ENCODE measurements at places on chromosomes 6 and 20.
A peak's percentile ranks its signal among the peaks of the same experiment; 100 is the strongest.

DNA sequence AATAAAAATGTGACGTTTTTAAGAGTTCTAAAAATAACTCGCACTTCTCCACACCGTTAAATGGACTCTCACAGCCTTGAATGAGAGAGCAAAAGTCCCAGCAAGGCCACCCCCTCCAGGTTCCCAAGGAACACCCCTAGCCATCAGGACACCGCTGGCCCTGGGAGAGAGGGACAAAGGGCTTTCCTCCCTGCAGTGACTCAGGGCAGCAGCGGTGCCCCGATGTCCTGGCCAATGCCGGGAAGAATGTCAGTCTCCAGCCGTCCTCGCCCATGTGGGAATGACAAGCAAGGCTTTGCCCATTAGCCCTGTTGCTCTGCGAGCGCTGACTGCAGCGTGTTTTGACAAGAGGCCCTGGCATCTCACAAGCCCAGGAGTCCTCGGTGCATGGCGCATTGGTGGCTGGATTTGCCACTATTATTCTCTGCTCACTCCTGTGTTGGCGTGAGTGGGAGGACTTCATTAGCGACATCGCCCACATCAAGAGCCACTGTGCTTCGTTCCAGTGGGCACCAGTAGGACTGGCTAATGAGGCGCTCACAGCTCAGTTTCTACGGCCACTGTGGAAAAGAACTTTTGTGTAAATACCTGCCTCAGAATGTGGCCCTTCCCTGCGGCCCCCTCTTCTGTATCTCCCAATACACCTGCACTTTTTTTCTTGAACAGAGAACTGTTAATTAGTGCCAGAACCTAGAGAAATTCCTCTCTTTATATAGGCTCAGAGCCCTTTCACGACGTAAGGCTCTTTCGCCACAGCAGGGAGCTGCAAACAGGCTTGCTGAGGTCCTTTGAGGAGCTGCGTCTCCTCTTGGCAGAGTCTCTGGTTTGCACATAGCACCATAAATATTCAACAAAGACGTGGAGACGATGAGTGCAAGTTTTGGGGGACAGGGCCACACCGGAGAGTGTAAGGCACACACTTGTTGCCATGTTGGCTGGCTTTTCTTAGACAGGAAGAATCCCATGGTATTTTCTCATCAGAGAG is 336.6 kb downstream of the TAF4 start:
- no peak for DNase-seq

- no peak for DNase-seq
Observed at GRCh38 chr20:60034231-60035110, 76.2 kb downstream of the CDH26 start.

DNA sequence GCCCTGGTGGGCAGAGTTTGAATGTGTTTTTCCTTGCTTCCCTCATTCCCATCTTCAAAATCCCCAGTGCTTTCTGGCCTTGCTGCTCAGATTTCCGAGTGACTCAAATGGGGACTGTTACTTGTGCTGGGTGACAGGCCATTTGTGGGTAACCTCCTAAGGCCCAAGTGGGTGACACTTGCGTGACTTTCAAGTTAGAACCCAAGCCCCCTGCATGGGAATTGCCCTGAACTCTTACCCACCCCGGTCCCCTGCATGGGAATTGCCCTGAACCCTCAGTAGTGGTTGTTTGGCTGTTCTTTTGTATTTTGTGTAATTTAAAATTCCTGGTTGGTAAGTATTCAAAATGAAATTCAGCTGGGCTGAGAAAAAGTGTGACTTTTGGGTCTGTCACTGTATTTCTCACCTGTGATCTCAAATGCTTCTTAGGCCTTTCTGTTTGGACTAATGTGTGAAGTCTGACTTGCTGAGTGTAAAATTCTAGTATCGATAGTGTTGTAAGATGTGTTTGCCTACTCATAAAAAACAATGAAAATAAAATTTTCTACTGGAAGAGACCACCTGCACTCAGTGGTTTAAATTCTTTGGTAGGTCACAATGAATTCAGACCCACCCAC is 12.4 kb upstream of the RBM38 start:
- DNase-seq: no peak

GRCh38 chr6:40545954-40546353 is 41.2 kb downstream of the LRFN2 start:
- DNase-seq: no peak

DNA sequence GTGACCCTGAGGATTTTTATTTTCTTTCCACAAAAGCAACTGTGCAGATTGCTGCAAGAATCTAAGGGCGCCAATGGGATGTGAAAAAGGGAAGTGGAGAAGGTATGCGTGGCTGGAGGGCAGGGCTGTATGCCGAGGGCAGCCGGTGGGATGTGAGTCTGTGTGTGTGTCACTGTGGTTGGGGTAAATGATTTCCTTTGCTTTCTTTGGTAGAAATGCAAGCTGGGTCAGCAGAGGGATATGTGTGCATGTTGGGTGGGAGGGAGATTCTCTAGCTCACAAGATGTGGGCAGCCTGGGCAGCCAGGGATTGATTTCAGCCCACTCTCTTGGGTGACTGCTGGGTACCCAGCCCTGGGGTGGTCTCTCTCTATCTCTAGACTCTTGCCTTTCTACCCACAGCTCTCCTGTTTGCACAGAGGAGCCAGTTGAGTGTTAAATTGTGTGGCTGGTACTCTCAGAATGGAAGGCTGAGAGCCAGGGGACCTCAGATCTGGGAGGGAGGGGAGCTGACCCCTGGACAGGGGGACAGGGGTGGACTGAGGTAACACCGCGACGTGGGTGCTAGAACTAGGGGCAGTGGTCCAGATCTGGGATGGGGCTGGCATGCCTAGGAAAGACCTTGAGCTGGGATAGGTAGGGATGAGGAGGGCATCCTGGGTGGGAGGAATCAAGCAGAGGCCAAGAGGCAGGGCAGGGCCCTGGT is 136.8 kb upstream of the RNF24 start:
- DNase-seq: peak; percentile 86

- no peak for DNase-seq
Observed at GRCh38 chr20:16713066-16713465, 16.8 kb upstream of the SNRPB2 start.

GRCh38 chr20:15911581-15911980 is 661.7 kb downstream of the KIF16B start:
- no peak for DNase-seq

DNA sequence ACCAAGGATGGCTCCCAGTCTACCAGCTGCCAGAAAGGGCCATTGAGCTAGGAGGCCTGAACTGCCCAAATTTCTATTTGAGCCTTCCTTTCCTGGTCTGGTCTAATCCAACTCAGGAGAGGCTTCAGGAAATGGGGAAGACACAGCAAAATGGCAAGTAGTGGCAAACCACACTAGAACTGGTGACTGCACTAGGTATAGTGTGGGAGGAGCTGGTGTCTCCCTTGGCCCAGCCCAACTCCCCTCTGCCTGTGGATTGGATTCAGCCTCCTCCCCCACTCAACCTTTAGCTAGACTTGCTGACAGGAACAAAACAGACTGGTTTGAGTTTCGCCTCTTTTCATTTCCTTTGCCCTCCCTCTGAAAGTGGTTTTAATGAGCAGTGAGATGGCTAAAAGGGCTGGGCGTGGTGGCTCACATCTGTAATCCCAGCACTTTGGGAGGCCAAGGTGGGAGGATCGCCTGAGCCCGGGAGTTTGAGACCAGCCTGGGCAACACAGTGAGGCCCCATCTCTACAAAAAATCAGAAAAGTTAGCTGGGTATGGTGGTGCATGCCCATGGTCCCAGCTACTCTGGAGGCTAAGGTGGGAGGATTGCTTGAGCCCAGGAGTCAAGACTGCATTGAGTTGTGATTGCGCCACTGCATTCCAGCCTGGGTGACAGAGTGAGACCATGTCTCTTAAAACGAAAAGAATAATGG is 17.5 kb downstream of the MRPS18A start:
- peak; percentile 19 for DNase-seq

DNA sequence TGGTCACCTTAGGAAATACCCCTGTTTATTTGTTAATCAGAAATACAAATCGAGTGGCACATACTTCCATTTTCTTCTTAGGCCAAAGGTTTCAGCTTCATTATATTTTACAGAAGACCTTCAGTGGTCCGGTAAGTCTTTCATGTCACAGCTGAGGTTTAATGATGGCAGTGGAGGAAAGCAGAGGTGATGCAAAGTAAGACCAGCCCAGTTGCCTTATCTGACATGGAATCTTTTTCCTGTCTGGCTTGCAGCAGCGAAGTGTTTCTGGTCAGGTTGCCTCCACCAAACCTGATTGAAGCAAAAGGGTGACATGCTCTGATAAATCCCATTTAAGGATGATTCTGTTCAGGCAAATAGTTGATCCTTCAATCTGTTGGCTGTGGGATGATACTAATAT is 100.0 kb downstream of the PRDM1 start:
- no peak for DNase-seq

- no peak for DNase-seq
Observed at GRCh38 chr6:131890091-131890490, 61.1 kb downstream of the CCN2 start.

DNA sequence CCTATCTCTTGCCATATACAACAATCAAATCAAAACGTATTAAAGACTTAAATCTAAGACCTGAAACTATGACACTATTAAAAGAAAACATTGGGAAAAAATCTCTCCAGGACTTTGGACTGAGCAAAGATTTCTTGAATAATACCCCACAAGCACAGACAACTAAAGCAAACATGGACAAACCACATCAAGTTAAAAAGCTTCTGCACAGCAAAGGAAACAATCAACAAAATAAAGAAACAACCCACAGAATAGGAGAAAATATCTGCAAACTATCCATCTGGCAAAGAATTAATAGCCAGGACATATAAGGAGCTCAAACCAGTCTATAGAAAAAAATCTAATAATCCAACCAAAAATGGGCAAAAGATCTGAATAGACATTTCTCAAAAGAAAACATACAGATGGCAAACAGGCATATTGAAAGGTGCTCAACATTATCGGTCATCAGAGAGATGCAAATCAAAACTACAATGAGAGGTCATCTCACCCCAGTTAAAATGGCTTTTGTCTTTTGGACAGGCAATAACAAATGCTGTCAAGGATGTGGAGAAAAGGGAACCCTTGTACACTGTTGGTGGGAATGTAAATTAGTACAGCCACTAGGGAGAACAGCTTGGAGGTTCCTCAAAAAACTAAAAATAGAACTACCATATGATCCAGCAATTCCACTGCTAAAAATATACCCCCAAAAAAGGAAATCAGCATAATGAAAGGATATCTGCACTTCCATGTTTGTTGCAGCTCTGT is 76.2 kb downstream of the SNX5 start:
- peak; percentile 50 for DNase-seq

- DNase-seq: no peak
Observed at GRCh38 chr6:40582892-40583291, 4.3 kb downstream of the LRFN2 start.

DNA sequence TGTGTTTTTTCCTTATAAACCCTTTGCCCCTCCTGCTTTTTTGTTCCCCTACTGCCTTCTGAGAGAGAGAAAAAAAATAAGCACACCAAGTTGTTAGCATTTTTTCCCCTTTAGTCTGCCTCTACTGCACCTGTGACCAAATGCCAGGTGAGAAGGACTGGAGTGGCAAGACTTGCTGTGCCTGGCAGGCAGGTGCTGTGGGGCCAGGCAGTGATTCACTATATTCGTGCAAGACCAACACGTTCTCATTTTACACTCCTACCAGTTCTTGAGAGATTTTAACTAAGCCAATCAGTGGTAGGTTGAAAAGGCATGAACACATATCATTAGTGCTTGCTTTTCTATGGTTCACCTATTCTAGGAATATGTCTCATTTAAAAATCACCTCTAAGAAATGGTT is 109.7 kb downstream of the FIG4 start:
- DNase-seq: no peak

DNA sequence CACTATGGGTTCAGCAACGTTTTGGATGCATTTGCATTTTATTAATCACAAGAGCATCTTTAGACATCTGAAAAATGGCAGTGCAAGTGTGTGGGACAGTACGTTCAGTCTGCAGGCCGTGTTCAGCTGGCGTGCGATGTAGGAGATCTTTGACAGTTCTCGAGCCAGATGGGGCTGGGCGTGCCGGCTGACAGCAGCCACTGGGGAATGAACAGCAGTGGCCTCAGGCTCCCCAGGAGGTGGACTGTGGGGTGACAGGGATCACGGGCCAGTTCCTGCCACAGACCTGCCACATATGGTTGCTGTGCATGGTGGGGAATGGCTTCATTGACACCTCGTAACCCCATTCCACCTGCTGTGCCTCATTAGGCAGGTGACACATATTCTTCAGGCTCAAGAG is 16.4 kb upstream of the MLN start:
- no peak for DNase-seq

DNA sequence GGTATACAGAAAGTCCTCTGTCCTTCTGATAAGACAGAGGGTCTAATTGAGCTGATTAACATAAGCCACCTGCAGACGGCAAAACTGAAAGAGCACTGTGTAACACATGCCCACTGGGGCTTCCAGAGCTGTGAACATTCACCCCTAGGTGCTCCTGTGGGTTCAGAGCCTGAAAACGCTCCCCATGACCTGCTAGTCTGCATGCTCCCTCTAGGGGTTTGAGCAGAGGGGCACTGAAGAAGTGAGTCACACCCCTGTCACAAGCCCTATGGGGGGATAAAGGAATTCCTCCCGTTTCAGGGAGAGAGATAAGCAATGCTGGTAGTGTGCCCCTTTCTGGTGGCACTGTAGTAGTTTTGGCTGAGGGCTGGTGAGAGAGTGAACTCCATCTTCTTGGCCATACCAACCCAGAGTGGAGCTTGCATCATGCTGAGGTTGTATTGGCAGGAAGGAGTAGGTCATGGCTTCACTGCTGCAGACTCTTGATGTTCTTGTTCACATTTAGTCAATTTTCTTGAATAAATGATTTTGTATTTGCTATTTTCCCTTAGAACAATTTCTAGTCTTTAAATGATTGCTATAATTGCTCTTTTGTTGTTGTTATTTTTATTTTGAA is 637.5 kb upstream of the MAN1A1 start:
- DNase-seq: no peak

DNA sequence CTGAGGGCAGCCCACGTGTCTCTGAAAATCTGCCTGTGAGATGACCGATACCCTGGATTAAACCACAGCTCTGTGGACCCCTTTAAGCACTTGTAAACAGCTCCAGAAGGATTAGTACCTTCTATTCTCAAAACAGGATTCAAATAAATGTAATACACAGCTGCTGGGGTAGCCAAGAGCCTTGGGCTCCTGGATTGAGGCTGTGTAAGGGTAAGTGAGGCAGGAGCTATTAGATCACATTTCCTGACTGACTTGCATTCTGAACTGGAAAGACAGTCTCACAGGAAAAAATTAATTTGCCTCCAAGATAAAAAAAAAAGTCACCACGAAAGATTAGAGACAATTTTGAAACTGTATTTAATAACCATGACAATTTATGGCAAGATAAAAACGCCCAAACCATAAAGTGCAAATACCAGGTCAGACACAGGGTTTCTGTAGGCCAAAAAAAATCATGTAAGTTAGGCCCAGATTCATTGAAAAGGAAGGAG is 78.0 kb downstream of the TRMT11 start:
- no peak for DNase-seq

DNA sequence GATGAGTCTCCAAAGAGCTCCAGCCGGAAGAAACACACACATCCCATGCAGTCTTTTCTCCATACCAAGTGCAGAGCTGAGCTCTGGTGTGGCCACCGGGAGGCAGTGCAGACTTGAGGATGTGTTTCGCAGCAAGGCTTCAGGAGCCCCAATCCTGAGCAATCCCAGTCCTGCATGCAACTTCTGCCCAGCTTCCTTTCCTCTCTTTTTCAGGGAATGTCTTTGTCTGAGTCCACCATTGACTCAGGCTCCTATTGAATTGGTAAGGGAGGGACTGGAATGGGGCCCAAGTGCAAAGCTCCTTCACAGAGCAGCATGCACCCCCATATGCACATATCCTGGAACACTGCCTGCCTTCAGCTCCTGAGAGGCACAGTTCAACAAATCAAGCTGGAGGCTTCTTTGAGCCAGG is 50.5 kb upstream of the ASIP start:
- peak; percentile 66 for DNase-seq

GRCh38 chr6:110876170-110876773 is 1.7 kb downstream of the AMD1 start:
- peak; percentile 90 for DNase-seq

Measured in inflammatory macrophage treated with lipopolysaccharide for 4 hours (primary cell).